ENCODE measurements at places on chromosomes 5 and 9. TPM values are rescaled to one million over a fixed set of nuclear protein-coding genes. Genes with fewer than 3 reads are reported as not detected.

MAST4 gene
- total RNA-seq: 9.2 TPM

SLC36A3 gene
- not detected for total RNA-seq

TXNDC8 gene
- not detected for total RNA-seq

IL5 gene
- not detected for total RNA-seq

BHMT2 gene
- 1.2 TPM for total RNA-seq

CORO2A gene
- 0.32 TPM for total RNA-seq

PRELID2 gene
- total RNA-seq: 1.2 TPM

C5orf58 gene
- total RNA-seq: not detected

MAMDC2 gene
- total RNA-seq: 2.6 TPM

ESM1 gene
- 0.16 TPM for total RNA-seq

IL12B gene
- total RNA-seq: not detected
